Astrocyte of the cerebellum (primary cell): ENCODE measurements at places on chromosomes 7 and 10.

- no peak for DNase-seq
Measured at GRCh38 chr10:26697922-26698608, 564 bp downstream of the PDSS1 start.

- no peak for DNase-seq
Measured at GRCh38 chr10:120691625-120692024, 159.5 kb upstream of the WDR11 start.

- DNase-seq: no peak
Measured at GRCh38 chr7:80298201-80298600, 163.6 kb downstream of the GNAI1 start.

DNA sequence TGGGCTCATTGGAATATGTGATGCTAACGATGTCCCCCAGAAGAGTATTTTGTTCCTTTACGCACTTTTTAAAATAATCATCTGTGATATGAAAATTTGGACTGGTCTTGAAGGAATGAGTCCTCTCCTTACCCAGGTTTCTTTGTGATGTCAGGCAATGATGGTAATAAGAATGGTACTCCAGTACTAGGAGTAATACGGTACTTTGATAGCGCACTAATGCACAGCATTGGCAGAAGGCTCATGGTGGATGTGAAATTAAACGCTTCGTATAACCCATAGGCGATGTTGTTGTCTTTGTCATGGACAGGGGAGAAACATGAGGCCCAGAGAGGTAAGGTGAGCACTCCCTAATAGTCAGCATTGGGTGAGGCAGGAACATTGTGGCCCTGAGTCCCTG is 125.4 kb downstream of the DPP6 start:
- DNase-seq: no peak

- DNase-seq: no peak
Measured at GRCh38 chr7:141584935-141585334, 33.7 kb downstream of the AGK start.

DNA sequence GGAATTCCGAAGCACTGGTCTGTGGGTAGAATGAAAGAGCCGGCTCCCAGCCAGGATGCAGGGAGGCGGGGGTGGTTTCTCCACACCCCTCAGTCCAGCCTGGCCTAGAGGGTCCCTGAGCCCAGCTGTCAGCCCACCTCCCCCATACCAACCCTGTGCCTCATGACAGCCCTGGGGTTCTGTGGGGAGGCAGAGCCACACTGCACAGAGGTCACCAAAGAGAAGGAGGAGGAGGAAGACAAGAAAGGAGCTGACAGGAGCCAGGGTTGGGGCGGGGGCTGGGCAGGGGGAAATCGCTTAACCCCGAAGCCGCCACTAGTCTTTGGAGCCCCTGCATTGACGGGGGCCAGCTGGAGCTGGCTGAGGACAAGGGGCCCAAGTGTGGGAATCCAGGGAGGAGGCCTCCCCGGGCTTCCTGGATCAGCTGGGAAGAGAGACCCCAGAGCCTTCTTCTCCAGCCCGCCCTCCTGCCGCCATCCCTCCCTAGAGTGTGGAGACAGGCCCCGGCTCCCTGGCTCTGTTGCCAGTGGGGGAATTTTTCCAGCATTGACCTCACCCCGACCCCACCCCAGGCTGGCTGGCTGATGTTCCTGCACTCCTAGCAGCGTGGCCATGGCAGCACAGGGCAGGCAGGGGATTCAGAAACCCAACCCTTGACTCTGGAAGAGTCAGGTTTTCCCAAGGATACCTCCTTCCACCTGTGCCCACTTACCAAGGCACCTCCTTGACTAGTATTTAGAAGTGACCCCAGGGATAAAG is 32.5 kb downstream of the KAZALD1 start:
- no peak for DNase-seq

- no peak for DNase-seq
Measured at GRCh38 chr10:70323697-70324338, 40.0 kb upstream of the NPFFR1 start.

- peak; percentile 3 for DNase-seq
Measured at GRCh38 chr7:149414745-149415390, 46.0 kb downstream of the ZNF777 start.

GRCh38 chr10:48740988-48741387 is 56.3 kb downstream of the WDFY4 start:
- no peak for DNase-seq

GRCh38 chr7:121313793-121314676 is 14.8 kb upstream of the WNT16 start:
- DNase-seq: peak; percentile 49

GRCh38 chr10:70967591-70968587 is 79.5 kb upstream of the PCBD1 start:
- no peak for DNase-seq

- no peak for DNase-seq
Measured at GRCh38 chr7:55230014-55230413, 135.1 kb upstream of the LANCL2 start.

GRCh38 chr7:30929686-30930085 is 18.0 kb downstream of the AQP1 start:
- DNase-seq: no peak

DNA sequence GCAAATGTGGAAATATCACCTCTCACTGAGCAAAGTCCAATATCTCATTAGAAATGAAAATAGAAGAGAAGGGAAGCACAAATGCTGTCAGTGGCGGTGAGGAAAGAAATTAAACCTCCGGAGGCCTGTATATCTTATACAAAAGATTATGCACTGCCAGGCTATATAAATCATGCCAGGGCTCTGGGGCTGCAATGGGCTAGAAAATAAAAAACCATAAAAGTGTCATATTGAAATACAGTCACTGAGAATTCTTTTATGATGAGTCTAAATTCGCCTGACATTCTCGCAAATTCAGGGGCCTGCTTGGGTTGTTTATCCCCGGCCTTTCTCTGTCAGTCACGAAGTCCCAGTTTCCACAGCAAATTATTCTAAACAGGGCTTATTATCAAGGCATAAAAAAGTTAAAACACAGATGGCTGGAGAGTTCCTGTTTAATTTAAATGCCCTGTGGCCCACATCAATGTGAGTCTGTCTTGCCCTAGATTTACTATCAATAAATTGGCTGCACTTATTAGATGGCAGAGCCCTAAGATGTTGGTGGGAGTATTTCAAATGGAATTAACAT is 193.8 kb downstream of the SNX10 start:
- no peak for DNase-seq

GRCh38 chr7:37690206-37690605 is 6.6 kb downstream of the GPR141 start:
- DNase-seq: no peak

DNA sequence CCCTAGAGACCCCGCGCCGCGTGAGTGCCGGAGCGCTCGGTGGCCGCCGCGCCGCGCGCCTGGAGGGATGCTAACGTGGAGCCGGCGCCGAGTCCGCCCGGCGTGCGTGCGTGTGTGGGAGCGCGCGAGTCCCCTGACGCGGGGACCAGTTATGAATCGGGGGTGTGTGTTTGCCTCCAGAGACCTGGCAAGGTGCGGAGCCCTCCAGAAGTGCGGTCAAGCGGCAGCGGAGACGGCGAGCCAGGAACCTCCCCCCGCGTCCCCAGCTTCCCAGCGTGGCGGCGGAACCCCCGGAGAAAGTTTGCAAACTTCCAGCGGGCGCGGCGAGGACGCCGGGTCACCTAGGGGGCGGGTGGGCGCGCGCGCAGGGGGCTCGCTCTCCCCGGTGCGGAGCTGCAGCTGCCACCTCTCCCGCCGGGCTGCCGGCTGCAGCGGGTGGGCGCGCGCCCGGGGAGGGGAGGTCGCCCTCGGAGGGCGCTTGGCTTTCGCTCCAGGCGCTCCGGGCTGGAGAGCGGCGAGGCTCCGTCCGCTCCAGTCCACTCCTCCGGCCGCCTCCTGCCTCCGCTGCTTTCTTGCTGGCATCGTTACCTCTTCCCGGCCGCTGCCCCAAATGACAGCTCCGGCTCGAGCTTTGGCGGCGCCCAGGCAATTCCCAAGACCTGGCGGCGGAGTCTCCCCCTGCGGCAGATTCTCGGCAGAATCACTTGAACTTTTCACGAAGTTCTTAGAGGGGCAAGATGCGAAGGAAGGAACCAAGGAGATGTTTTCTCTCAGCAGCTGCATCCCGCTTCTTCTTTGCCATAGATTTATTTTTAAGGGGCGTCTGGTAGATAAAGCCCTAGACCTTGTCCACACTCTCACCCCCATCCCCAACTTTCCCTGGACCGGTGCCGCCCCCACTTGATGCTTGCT is 2.3 kb upstream of the CREB5 start:
- DNase-seq: no peak

- DNase-seq: no peak
Measured at GRCh38 chr10:100669616-100670015, 75.8 kb upstream of the PAX2 start.

DNA sequence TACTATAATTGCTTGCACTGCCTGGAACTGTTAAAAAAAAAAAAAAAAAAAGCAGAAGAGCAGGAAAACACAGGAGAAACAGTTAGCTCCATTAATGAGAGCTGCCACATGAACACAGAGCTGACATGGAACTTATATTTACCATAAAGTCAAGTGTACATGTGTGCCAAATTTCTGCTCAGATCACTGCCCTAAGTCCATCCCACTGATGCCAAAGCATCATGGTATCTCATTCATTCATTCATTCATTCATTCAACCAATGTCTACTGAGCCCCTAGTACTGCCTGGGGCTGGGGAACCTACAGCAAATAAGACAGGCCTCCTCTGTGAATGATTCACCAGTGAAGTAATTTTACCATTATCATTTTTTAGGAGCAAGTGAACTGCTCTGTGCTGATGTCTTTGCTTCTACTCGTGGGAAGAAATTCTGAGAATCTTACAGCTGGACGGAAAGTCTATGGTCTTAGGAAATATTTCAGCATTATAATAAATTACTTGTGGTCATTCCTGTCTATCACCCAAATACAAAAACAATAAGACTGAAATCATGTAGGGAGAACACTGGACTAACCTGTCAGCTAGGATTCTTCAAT is 58.8 kb upstream of the ABLIM1 start:
- DNase-seq: no peak

GRCh38 chr10:72455889-72456595 is 101.3 kb upstream of the DNAJB12 start:
- no peak for DNase-seq

DNA sequence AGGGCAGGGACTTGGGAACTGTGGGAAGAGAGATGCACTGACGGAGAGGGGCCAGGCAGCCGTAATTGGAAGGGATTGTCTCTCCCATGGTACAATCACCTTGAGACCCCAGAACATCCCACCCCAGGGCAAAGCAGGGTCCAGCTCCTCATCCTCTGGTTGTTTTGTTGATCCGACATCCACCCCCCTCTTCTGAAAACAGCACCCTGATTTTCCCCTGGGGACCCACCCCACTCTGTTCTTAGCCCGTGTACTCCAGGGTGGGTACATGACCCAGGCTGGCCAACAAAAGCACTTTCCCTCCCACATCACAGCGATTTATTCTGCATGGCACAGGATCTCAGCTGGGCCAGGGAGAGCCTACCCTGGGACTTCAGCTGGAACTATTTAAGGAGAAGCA is 14.1 kb downstream of the PDZD7 start:
- DNase-seq: no peak
